ENCODE measurements at places on chromosomes 2 and 18. TPM values are rescaled to one million over a fixed set of nuclear protein-coding genes. Genes with fewer than 3 reads are reported as not detected.
A peak's percentile ranks its signal among the peaks of the same experiment; 100 is the strongest.

The GRP gene
- total RNA-seq = not detected

The DNAH7 gene
- 10.0 TPM for total RNA-seq

DNA sequence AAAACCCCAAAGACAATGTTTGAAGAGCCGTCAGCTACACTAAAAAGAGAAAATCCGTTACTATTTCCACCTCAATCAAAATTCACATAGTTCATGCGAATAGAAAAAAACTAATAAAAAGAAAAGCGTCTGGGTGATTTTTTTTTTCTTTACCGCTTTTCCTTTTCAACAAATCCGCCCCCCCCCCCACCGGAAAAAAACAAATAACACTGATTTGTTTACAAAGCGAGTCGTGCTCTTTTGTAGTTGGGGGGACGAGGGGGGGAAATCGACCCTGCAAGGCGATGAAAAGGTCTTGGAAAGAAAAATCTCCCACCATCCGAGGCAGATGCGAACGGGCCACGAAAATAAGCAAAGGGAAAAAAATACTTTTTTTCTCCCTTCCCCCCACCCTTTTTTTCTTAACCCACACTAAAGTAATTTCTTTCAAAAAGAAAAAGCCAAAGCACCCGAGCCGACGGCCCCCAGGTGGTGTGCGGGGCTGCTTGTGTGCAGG, 638 bp downstream of the ZNF521 start:
- peak; percentile 29 for DNase-seq

DNA sequence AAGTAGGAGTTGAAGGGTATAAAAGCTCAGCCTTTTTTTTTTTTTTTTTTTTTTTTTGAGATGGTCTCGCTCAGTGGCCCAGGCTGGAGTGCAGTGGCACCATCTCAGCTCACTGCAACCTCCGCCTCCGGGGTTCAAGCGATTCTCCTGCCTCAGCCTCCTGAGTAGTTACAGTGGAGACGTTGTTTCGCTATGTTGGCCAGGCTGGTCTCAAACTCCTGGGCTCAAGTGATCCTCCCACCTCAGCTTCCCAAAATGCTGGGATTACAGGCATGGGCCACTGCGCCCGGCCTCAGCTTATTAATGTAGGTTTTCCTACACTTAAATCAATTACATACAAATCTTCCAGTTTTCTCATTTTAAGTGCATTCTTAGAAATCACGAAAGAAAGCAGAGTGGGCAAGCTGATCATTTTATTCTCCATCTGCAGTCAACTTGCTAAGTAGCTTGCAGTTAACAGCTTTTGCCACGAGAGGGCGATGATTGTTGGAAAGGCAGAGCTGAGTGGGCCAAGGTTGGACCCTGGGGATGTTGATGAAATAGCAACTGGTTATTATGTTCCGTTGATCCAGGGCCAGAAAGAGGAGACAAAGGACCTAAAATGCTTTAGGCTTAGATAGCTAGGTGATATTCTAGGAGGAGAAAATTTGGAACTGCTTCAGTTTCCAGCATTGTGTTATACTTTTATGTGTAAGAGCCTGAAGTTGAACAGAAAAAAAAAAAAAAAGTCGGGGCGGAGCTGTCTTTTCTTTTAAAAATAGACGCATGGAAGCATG, 234.4 kb upstream of the EPAS1 start:
- peak; percentile 78 for DNase-seq

The RGPD6 gene
- 62.2 TPM for total RNA-seq

- DNase-seq = no peak
Measured at GRCh38 chr2:94997981-94998930, 27.3 kb upstream of the MAL start.

The LAPTM4A gene
- 321 TPM for total RNA-seq

The GNAL gene
- 4.6 TPM for total RNA-seq

The GREB1 gene
- total RNA-seq = 166 TPM

DNA sequence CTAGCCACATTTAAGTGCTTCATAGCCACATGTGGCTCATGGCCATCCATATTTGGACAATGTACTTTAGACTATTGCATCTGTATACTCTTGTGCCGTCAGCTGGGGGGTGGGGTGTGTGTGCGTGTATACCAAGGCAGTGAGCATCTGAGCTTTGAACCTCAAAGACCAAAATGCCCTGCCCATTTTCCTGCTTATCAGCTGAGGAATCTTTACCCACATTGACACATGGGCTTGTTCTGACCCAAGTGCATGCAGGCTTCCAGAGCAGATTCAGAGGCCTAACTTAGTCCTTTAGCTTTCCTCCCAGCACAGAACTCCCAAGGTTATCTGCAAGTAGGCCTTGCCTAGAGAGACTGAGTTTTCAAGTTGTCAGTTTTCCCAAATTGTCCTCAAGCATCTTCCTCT, 11.1 kb upstream of the MOCOS start:
- DNase-seq = no peak

The NR4A2 gene
- total RNA-seq = 1.3 TPM

DNA sequence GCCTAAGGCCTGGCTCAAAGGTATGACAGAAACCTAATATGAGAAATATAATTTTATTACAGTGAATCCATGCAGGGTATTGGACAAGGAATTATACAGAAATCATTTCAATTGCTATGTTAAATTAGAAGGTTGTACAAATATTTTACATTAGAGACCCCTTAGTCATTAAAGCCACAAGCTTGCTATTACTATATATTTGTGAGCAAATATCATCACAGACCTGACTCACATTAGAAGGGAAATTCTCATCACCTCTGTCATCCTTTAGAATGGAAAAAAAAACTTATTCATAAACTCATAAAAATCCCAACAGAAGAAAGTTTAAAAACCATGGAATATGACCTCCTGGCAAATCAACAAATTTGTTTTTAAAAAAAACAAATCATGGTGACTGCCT, 277.9 kb downstream of the DCC start:
- no peak for DNase-seq

GRCh38 chr2:55173438-55174054, 58.5 kb downstream of the CLHC1 start:
- DNase-seq = no peak

The PARD3B gene
- total RNA-seq = 85.6 TPM

GRCh38 chr18:58592223-58593214, 36.4 kb downstream of the ALPK2 start:
- no peak for DNase-seq

The APOB gene
- total RNA-seq = not detected

GRCh38 chr18:6004119-6004518, 108.8 kb upstream of the TMEM200C start:
- DNase-seq = no peak

DNA sequence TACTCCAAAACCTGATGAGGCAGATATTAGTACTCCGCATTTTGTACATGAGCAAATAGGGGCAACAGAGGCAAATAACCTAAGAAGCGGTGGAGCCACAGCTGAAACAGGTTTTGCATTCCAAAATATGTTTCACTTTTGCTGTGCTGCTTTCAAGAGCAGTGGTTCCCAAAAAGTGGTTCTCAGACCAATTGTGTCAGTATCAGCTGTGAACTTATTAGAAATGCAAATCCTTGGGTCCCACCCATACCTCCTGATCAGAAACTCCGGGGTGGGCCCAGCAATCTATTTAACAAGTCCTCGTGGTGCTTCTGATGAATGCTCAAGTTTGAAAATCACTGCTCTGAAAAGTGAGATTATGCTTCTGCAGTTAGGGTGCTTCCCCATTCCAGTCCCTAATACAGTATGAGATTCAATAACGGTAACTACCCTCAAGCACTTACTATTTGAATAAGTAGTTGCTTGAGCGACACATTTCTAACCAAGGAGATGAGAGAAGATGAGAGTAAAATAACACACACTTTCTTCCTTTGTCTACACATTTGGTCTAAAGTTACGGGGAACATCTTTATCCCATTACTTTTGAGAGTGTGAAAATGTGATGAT, 17.8 kb upstream of the TCF4 start:
- DNase-seq = no peak

DNA sequence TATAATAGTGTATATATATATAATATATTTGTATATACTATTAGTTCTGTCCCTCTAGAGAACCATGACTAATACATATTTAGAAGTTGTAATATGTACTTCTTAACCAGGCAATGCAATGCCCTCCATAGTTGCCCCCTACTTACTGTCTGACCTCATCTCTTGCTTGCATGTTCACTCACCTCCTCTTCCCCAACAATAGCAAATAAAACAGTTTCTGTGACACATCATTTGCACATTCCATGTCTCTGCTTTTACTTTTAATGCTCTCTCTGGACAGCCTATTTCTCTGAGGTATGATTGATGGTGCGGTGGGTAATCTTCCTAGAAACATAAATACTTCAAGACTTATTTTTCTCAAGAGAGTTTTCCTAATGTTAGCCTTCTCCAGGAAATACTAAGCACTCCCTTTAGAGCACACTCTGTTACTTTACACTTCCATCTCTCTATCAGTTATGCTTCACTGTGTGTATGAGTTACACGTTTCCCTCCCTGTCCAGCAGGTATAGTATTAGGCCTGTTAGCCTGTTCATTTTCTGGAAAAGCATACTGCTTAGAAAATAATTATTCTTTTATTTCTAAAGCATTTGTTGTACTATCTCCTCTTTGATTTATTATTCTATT, 295.6 kb upstream of the LRATD1 start:
- DNase-seq = no peak

- DNase-seq = no peak
Measured at GRCh38 chr2:204657024-204657423, 111.7 kb downstream of the PARD3B start.

The C2orf92 gene
- total RNA-seq = 17.5 TPM
